RPMI7951 (cell line): ENCODE measurements at places on chromosomes 3 and 15. TPM values are rescaled to one million over a fixed set of nuclear protein-coding genes. Genes with fewer than 3 reads are reported as not detected.

Gene GRK7
- 0.10 TPM in 1 of 2 replicates, not detected in the other for total RNA-seq

Gene MUC20
- total RNA-seq: not detected in 2 replicates

Gene ATP13A5
- total RNA-seq: not detected in 2 replicates

Gene BCHE
- 5.8 and 9.5 TPM in 2 replicates for total RNA-seq

Gene NPRL2
- 26.2 and 35.7 TPM in 2 replicates for total RNA-seq

Gene CYP8B1
- not detected in 2 replicates for total RNA-seq

Gene TRH
- not detected in 2 replicates for total RNA-seq

Gene ZIC1
- total RNA-seq: 12.1 and 12.2 TPM in 2 replicates

Gene WNT7A
- 0.12 TPM in 1 of 2 replicates, not detected in the other for total RNA-seq

DNA sequence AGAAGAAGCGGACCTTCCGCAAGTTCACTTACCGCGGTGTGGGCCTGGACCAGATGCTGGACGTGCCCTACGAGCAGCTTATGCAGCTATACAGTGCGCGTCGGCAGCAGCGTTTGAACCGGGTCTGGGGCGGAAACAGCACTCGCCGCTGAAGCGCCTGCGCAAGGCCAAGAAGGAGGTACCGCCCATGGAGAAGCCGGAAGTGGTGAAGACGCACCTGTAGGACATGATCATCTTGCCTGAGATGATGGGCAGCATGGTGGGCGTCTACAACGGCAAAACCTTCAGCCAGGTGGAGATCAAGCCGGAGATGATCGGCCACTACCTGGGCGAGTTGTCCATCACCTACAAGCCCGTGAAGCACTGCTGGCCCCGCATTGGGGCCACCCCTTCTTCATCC lies 390.4 kb upstream of the MEIS2 start:
- no peak for DNase-seq

DNA sequence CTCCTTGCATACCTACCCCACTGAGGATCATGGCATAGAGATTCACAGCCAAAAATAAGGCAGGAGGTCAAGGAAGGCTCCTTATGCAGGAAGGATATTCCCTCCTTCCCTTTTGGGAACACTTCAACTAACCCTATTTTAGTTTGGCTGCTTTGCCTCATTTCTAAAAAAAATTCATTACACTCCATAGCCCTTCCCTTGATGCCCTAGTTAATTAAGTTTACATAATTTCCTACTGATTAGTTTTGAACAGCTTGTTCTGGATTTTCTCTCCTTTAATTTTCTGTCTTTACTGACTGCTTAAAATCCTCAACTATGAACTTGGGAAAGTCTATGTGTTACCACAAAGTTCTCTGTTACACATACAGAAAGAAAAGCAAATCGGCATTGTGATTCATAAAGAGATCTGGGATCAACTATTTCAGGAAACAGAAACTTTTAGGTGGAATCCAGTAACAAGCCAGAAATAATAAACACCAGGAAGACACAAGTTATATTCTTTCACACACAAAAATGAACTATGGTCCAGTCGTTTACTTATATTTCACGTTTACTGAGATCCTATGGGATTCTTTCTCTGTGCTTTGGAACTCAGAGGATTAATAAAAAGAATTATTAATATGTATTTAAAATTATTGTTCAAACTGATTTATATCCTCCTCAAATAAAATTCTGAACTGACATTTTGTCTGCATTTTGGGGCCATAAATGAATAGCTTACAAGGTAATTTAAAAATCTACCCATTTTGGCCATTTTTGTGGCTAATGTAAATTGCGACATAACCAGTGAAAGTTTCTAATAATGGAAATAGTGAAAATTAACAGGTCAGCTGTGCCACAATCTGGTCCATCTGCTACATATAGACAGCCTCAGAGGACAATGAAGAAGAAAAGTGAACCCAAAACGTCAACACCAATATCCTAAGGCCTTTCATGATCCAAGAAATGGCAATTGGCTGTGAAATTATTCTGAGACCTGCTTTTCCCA lies 113.8 kb downstream of the FRMD5 start:
- DNase-seq: peak; percentile 54

GRCh38 chr15:69071260-69071659 lies 56.8 kb downstream of the NOX5 start:
- no peak for DNase-seq

DNA sequence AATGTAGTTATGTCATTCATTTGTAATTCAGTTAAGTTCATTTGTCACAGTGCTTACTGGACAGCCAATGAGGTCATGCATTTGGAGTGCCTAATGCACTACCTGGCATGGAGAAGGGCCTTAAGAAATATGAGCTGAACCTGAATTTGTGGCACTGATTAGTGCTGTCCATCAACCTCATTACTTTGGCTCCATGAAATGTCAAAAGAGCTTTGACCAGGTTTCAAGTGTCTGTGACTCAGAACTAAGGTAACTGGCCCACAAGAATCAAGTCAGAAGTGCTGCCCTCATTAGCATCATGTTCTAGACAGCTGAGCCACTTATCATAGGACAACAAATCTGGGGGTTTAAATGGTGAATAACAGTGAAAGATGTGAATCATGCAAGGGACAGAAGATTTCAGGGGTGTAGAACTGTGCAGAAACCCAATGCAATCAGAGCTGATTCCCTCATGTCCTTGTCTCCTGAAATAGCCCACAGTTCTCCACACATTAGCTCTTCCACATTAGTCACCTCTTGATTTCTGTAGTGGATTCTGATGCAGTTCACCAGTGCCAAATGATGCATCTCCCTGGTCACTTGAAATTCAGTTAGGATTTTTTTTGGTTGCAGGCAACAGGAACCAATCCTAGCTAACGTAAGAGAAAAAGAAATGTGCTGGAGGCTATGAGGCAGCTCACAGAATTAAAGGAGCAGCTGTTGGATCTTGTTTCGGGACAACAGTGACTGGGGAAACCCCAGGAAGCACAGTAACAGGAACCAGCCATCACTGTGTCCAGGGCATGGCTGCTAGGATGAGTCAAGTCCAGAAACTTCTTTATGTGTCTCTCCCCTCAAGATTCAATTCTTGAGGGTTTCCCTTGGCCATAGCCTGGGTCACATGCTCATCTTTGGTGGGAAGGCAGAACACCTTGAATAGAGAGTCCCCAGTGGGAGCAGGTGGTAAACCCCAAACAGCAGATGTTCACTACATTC lies 38.7 kb downstream of the CHST2 start:
- DNase-seq: peak; percentile 97

DNA sequence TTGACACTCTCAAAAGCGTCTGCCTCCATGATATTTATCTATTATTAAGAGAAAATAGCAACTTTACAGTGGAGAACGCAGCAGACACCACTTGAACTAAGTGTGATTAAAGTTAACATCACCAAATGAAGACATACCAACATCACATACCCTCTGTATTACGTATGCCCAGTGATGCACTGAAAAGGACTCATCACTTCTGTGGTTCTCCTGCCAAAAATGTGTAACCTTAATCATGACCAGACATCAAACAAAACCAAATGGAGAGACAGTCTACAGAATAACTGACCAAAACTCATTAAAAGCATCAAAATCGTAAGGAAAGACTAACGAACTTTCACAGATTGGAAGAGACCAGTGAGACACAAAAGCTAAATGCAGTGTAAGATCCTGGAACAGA lies 103.2 kb downstream of the PPP2R3A start:
- DNase-seq: peak; percentile 81

DNA sequence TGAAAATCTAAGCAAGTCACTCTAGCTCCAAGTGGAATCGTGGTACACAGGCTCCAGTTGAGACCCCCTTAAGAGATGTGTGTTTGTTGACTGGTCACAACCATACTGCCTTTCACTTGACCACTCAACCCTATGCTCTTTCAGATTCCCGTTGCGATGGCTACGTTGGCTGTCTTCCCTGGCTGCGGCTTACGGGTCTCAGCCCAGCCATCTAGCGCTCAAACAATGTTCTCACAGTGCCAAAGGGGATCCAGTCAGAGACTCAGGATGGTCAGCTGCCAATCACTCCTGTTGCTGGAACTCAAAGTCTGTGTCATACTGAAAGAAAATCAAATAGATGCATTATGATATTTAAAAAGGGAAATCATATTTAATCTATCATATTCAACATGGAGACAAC lies 237.6 kb downstream of the ITPR1 start:
- DNase-seq: peak; percentile 79

DNA sequence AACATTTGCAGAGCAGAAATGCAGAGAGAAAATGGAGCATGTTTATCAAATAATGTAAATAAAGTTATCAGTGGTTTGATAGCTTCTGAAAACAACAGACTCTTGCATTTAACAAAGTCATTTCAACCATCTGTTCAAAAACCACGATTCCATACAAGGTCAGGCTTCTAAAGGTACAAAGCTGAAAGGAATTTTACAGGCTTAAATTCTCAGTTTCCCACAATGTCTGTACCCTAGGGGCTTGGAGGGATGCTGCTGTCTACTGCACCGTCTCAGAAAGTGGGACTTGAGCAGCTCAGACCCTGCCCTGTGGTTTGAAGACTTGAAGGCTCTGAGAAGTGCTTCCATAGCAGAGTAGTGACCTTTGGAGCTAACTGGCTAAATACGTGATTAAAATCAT lies 30.4 kb upstream of the TM4SF1 start:
- peak; percentile 27 for DNase-seq

DNA sequence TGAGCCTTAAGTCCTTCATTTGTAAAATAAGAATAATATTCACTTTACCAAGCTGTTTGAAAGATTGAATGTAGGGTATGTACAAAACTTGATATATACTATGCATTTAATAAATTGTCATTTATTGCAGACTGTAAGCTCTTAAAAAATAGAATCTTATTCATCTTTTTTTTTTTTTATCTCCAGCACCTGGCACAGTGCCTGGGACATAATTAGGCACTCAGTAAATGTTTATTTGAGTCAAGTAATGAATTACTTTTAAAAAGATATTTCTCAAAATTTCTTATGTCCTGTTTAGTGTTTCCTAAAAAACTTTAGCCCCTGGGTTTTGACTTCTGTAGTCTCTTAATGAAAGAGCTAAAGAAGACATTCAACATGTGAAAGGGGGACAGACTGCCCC lies 71.7 kb downstream of the TOP2B start:
- no peak for DNase-seq

GRCh38 chr3:182692695-182693094 lies 100.6 kb upstream of the ATP11B start:
- DNase-seq: no peak

DNA sequence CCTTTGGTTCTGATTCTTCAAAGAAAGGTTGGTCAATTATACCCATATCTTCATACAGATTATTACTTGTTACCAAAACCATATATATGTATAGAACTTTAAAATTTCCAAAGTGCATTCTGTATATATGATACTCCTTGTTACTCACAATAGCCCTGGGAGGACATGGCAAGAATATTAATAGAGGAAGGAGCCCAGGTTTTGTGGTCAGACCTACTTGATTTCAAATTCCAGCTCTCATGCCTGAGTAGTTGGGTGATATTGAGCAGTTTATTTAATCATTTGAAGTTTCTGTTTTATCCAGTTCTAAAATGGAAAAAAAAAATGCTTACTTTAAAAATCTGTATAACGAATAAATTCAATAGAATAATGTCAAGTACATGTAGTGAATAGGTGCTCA lies 2.5 kb downstream of the IL1RAP start:
- no peak for DNase-seq

GRCh38 chr3:159260049-159260662 lies 458.3 kb downstream of the MFSD1 start:
- peak; percentile 79 for DNase-seq

DNA sequence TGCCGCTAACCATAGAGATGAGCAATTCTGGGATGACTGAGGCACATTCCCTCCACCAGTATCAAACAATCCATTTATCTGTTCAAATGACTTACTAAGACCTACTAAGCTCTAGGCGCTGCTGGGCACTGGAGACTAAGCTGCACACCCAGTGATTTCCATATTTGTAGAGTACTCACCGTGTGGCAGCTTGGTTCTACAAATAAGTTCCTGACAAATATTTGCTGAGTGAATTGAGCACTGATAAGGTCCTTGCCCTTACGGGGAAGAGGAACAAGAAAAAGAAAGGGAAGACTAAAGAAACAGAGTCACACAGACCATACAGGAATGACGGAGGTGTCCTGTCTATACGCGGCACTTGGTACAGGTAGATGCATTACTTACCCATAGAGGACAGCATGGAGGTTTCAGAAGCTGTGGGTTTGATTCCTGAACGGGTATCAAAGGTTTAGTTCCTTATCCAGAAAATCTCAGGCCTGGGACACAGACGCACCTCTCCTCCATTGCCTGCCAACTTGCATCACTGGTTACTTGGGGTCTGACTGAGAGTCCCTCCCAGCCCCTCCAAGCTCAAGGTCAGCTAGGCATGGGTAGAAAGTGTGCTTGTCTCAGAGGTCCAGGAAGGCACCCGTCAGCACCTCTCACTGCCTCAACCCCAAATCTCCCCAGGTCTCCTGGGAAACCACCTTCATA lies 298.6 kb upstream of the LYSMD4 start:
- DNase-seq: no peak

- no peak for DNase-seq
Measured at GRCh38 chr15:70401709-70402108, 304.0 kb upstream of the TLE3 start.

DNA sequence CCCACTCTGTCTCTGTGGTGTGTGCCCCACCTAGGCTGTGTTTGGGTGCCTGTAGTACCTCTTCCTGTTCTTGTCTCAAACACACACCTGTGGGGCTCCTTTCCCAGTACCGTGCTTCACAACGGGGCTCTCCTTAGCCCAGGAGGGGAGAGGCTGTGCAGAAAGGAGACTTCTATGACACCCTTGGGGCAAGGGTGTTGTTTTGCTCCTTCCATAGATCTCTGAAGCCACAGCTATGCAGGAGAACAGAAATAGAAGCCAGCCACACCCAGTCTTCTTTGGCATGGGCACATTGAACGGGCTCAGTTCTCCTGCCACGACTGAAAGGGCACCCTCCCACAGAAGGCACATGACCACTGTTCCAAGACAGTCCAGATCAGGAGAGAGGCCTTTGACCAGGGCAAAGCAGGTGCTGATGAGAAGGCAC lies 74.3 kb downstream of the LIPC start:
- DNase-seq: no peak

GRCh38 chr3:143832433-143832832 lies 15.8 kb downstream of the SLC9A9 start:
- peak; percentile 11 for DNase-seq

DNA sequence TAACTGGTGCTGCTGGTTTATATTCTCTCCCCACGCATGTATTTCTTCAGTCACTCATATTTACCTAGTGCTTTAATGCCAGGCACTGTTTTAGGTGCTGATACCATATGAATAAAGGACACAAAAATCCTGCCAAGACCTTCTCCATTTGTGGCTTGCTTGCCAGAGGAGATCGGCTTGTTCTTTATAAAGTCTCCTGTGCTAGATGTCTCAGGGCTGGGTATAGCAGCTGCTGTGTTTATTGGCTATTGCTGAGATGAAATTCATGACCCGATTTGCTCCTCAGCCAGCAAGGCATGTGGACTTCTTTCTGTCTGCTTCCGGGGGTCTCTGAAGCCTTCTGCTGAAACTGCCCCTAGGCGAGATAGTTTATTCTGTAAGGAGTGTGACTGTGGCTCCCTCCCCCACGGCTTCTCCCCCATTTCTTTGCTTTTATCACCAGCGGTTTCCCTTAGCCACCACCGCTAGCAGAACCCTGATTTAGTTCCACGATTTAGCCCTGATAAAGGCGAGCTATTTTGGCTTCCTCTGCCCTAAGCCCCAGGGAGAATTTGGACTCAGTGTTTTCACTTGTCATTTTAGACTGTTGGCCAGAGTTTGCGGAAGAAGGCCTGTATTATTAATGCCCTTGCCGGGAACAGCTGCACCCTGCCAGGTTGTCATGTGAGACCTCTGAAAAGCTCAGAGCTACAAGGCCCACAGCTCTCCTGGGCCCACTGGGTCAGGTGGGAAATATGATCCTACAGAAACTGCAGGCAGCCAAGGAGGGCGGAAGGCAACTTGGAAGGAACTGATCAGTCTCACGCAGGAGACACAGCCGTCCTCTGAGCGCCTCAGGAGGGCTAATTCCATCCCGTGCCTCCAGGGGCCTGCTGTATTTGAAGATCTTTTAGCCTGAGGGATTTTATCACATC lies 46.8 kb downstream of the ST6GAL1 start:
- DNase-seq: peak; percentile 18
